ENCODE measurements at places on chromosomes 2 and 18.
A peak's percentile ranks its signal among the peaks of the same experiment; 100 is the strongest.

DNA sequence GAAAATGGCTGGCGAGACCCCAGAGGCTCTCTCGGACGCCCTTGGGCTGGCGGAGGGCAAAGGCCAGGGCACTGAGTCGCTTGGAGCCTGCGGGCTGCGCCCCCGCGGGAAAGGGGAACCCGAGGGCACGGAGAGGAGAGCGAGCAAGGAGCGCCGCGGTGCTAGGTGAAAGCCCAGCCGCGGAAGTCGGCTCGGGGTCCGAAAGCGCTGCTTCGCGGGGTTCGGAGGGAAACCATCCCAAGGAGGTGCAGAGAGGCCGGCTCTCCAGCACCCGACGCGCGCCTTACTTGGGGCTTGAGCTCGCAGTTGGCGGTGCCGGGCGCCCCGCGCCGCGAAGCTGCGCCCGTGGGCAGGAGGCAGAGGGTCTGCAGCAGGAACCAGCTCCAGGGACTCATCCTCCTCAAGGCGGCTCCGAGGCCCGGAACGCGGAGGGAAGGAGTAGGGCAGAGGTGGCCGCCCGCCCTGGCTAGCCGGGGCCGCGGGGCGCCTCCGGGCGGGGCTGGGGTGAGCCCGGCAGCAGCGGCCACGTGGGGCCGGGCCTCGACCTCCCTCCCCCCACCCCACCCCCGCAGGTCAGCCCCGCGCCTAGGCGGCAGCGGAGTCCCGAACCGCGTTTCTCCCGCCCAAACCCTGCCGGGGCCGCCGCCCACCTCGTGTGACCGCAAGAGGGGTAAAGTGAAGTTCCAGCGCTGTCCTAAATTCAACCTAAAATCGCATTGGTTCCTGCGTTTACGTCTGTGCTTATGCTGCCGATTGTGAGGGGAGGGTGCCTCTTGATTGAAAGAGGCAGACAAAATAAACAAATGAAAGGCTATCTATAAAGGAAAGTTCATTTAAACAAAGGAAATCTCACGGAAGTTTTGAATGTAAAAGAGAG is at the start of gene TRABD2A:
TSS of gene TRABD2A (minus strand) at position 440 of the 877 bp plus-strand sequence. CDS start at position 395, 45 bp downstream.
- peak; percentile 28 for DNase-seq

DNA sequence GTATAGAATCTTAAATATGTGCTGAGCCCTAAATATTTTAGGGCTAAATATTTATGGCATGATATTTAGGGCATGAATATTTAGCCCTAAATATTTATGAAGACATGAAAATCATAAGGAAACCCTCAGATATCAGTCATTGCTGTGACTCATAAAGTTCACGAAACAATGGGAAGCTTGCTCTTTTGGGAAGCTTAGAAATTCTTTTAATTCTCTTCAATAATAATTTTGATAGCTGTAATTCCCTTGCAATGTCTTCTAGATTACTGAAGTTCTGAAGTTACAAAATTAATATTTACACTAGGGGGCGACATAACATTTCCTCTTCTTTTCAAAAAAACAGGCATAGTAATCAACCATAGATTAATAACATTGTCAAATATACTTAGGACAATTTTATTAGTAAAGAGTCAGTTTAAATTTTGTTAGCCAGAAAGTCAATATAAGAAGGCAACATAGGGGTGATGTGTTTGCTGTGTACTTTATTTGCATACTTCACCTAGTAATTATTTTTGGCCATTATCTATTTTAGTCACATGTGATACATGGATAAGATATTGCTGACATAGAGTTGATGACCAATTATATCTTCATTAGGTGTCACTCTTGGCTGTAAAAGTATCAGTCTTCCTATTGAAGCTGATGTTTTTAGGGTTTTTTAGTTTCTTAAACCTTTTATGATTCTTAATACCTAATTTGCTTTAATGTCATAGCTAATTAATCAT is 13.2 kb downstream of the ZNF804A start:
- DNase-seq: peak; percentile 62

DNA sequence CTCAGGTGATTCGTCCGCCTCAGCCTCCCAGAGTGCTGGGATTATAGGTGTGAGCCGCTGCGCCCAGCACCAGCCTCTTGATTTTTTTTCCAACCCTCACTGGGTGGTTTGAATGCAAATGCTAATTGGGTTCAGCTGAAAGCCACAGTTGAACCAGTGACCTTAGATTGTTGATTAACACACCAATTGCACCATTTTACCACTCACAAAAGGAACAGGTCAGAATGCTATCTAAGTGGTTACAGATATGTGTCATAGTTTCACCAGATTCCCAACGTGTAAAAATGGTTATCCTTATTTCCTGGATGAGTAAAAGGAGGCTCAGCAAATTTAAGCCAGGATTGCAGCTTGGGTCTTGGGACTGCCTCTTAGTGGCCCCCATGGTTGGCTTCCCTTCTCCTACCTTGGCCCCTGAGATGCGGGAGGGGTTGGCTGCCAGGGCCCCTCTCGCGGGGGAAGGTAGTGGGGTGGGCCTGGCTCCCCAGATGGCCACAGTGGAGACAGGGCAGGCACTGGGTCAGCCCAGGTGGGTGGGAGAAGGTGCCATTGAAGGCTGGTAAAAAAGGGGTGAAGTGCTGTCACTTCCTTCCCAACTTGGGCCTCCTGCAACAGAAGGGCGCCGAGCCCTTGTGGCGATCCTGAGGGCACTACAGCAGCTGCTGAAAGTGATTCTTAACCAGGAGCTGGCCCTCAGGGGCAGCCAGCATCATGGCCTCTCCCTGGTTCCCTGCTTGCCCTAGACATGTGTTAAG is 164.9 kb upstream of the HAAO start:
- no peak for DNase-seq

GRCh38 chr18:38747153-38747552 is 1181.6 kb upstream of the CELF4 start:
- DNase-seq: peak; percentile 28

GRCh38 chr2:68287580-68288441 is 31.9 kb downstream of the CNRIP1 start:
- DNase-seq: peak; percentile 78

DNA sequence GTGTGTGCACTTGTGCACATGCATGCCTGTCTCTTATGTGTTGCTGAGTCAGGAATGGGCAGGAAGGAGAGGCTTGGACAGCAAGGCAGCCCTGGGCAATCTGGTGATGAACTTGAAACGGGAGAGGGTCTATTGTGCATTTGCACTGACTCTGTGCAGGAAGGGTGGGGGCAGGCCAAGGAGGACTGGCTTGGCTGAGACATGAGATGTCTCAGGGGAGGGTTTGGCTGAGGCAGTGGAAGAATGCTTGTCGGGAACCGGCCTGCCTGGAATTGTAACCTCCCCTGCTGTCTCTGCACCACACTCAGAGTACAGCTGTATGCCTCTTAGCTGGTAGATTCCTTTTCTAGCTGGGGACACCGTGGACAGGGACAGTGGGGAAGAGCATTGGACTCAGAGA is 176.1 kb upstream of the TNP1 start:
- no peak for DNase-seq

DNA sequence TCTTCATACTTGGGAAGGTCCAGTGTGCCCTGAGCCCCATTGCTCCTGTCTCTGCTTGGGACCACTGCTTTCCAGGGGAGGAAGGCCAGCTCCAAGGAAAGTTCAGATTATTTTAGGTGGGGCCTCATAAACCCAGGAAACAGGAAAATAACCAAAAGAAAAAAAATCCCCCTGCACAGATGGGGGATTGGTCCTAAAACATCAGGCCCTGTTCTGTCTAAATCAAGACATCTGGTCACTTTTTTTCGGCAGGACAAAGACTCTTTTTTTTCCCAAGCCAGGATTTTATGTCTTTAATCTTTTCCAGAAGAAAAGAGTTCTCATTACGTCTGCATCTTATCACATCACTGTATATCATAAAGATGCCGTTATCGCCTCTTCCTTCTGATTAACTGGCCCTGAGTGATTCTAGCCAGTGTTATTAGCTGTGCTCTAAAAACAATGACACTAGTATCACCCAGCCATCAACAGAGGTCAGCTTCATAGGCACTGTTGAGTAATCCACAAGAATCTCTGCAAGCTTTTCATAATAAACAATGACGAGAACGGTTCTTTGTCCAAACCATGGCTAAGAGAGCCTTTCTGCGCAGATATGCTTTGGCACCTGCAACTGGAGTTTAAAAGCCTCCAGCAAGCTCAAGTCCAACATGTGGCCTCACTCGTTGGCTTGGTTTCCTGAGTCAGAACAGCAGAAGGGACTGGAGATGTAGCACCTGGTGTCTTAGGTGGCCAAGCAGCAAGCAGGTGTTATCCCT is 138.2 kb downstream of the VAPA start:
- no peak for DNase-seq

DNA sequence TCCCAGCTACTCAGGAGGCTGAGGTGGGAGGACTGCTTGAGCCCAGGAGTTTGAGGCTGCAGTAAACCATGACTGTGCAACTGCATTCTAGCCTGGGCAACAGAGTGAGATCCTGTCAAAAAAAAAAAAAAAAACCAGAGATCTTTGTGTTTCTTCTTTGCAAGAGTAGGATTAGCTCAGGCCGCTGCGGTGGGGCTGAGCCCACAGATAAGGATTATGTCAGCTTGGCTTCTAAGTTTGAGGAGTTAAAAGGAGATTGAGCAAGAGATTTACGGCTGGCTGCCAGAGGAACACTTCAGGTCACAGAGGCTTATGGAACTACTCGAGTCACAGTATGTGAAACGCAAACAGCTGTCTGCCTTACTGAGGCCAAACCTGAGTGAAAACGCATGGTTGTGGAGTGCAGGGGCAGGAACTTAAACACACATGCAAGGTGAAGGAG is 146.7 kb upstream of the L3MBTL4 start:
- no peak for DNase-seq

DNA sequence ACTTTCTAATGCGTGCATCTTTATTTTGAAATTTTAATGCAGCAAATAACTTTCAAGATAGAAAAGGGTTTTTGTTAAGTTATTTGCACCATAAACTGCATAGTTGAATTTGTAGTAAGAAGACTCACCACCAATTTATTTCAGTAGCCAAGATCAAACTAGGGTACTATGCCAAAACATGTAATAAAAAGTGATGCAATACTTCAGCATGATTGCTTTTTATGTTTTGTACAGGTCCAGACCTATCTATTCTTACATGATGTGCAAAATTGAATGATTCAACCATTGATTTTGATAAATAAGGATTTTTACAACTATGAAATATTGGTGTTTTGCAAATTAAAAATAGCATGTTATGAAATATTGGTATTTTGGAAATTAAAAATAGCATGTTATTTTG is 26.7 kb downstream of the AGPS start:
- no peak for DNase-seq

GRCh38 chr18:62981566-62981965 is 266.2 kb downstream of the PHLPP1 start:
- no peak for DNase-seq

GRCh38 chr2:95374029-95374428 is 28.5 kb upstream of the FAHD2A start:
- DNase-seq: no peak

GRCh38 chr2:152583512-152584229 is 133.6 kb downstream of the PRPF40A start:
- DNase-seq: no peak

DNA sequence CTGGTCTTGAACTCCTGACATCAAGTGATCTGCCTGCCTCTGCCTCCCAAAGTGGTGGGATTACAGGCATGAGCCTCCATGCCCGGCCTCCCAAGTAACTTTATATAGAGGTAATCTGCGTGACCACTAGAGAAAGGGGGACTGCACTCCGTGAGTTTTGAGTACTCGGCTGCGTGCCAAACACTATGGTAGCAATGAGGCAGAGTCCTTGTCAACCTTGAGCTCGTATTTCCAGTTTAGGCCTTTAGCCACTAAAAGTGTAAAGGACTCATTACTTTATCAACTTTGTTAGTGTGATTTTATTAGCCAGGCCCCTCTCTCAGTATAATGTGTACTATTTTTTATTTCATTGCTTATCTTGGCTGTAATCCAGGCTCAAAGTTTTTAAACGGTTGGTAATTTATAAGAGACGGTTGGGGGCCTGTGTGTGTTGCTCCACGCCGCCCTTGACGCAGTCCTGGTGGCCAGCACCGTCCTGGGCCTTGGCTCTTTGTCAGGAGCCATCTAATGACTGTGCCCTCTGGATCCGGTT is 56.2 kb downstream of the ZCCHC2 start:
- DNase-seq: no peak

DNA sequence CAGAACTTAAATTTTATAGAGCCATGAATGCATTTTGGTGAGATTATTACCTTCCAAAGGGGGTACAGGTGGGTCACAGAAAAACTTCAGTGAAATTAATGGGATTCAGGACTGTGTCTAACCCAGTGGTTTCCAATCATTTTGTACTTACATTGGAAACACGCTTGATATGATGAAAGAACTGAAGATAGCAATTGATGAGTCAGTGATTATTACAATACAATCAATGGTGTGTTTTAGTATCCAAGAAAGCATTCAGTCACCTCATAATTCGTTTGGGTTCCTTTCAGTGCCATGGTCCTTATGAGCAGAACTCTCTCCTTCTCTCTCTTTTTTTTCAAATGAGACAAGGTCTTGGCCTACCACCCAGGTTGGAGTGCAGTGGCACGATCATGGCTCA is 66.5 kb upstream of the IGFBP5 start:
- DNase-seq: no peak

DNA sequence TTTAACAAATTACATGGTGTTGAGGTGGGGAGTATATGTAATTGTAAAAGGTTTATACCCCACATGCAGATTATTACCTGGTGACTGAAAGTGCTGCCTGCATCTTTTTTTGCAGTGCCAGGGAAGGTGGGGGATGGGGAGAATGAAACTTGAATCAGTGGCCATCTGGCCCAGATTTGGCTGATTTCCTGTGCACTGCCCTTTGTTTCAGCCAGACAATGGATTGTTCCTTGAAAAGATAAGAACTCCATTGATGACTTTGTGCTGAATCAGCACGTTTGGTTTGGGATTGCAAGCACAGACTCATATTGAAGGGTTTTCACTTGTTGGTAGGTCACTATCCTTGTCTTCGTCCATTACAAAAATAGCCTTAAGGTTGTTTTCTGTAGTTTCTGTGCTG is 20.9 kb downstream of the GREB1L start:
- DNase-seq: no peak

DNA sequence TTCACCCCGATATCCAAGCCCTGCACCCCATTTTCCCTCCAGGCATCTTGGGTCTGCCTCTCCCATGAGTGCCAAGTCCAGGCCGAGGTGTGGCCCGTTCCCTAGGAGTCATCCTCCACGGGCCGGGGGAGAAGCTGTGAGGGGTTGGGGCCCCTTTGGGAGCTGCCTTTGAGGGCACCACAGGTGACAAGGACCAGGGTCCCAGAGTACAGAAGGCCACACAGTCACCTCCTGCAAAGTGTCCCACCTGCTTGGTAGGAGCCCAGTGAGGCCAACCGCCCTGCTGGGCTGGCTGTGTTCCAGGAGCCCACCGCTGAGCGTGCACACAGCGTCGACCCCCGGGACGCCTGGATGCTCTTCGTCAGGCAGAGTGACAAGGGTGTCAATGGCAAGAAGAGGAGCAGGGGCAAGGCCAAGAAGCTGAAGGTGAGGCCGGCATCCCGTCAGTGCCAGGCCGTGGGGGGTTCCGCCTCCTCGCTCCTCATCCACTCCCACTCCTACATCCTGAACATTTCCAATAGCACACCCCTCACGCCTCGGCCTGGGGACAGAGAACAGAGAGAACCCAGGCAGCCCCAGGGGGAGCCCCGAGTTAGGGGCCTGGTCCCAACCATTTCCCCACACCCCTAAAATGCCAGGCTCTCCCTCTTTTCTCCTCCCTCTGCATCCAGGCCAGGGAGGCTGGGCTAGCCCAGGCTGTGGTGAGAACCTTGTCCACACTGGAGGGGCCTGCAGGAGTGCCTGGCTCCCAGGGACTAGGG is 2.7 kb downstream of the ERFE start:
- DNase-seq: no peak

All from inflammatory macrophage (primary cell).